ENCODE measurements at places on chromosomes 11 and 22.

GRCh38 chr22:49230194-49230577 is 597.5 kb downstream of the BRD1 start:
- DNase-seq, result no peak

DNA sequence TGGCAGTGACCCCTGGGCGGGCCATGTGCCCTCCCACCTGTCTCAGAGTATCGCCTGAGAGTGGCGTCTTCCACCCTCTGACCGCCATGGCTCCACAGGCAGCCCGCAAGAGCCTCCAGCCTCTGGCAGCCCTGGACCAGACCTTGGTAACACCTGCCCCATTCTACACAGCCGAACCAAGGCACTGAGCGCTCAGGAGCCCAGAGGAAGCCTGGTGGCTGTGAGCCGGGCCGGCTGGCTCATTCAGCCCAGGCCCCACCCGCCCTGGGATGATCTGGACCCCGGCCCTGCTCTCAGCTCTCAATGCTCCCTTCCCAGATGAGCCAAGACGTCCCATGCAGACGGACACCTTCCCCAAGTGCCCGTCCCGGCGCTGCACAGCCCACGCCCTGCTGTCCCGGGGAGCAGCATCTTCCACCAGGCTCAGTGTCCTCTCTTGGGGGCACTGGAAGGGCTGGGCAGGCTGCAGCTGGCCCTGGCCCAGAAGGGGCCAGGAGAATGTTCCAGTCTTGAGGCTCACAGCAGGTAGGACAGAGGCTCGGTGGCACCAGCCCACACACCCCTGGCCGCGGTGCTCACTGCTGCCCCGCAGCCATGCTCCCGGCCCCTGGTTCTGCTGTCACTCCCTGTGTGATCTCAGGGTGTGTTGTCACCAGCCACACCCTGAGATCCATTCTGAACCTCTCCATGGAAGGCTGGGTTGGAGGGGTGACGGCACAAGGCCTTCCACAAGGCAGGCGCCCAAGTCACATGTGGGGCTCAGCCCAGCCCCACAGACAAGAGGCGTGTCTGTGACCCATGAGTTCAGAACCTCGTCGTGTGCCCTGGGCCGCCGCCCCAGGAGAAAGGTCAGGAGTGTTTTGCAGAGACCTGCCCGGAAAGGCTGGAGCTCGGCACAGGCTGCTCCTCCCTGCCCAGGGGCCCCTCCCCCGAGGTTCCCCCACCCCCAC is 24.2 kb upstream of the PPARA start:
- DNase-seq, result no peak

GRCh38 chr11:15670520-15671070 is 555.9 kb downstream of the INSC start:
- DNase-seq, result no peak

- peak; percentile 11 for DNase-seq
Measured at GRCh38 chr11:64863391-64864060, 14.9 kb downstream of the EHD1 start.

- no peak for DNase-seq
Measured at GRCh38 chr11:120750647-120751549, 239.3 kb downstream of the GRIK4 start.

GRCh38 chr11:20397281-20397680 is 9.8 kb downstream of the PRMT3 start:
- DNase-seq, result peak; percentile 30

GRCh38 chr11:44782478-44782877 is 55.7 kb downstream of the TSPAN18 start:
- no peak for DNase-seq

GRCh38 chr11:88277349-88277915 is 60.1 kb downstream of the CTSC start:
- DNase-seq, result no peak

- DNase-seq, result peak; percentile 77
Measured at GRCh38 chr11:35077709-35078469, 61.1 kb upstream of the CD44 start.

- no peak for DNase-seq
Measured at GRCh38 chr22:47380692-47381091, 618.2 kb downstream of the TBC1D22A start.

GRCh38 chr22:31625661-31626426 is 36.2 kb downstream of the PISD start:
- no peak for DNase-seq

DNA sequence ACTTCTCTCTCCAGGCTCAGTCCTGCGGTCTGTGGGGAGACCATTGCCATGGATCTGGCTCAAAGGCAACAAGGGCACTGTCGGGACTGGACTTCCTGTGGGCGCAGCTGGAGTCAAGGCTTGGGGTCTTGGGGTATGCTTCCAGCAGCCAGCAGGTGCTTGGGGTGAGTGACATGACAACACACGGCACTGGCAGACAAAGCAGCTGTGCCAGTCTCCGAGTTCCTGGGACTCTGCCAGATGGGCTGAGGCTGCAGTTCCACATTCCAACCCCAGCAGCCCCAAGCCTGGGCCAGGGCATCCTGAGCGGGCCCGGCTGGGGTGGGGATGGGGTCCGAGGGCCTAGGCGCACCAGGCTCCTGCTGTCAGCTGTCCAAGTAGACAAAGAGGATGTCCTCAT is 12.3 kb downstream of the GUCD1 start:
- DNase-seq, result no peak

- no peak for DNase-seq
Measured at GRCh38 chr11:65008016-65008415, 5.9 kb upstream of the ARL2 start.

DNA sequence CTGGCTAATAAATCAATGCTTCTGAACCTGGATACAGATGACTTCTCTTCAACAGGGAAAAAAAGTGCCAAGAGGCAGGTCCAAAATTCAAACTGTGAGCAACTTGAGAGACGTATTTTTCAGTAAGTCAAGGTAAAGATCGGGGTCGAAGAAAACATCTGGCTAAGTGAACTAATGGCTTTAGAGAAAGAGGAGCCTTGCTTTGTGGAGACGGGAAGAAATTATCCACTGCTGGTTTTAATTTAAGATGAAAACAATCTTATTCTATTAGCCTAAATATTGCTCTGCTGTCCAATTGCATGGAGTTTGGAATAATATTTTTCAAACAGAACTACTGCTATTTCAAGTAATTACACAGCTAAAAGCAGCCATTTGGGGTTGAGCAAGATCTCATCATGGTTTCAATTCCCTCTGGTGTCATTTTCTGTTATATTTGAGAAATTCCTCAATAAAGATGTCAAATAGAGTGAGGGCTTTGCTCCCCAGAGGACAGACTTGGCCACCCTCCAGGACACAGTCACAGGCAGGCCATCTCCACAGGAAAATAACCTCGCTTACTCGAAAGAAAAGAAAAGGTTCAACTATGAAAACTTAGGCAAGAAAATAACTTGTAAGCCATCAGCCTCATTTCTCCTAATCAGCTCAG is 29.8 kb downstream of the SCUBE1 start:
- DNase-seq, result no peak

GRCh38 chr22:22058633-22059290 is 76.2 kb upstream of the TOP3B start:
- DNase-seq, result no peak

DNA sequence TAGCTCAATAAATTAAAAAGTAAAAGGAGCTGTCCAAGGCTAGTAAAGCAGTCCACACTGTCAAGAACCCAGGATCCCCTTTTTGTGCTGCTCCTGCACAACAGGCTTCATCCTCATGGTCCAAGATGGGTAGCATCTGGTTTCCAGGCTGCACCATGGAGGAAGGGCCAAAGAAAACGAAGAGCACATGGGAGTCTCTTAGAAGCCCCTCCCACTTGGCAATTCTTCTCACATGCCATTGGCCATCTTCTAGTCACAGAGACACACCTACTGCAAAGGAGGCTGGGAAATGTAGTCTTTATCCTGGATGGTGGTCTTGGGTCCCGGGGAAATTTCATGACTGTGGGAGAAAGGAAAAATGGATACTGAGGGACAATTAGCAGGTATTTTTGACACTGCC is 37.8 kb downstream of the PRR5L start:
- DNase-seq, result no peak

GRCh38 chr11:45208135-45208534 is 61.7 kb downstream of the PRDM11 start:
- no peak for DNase-seq

DNA sequence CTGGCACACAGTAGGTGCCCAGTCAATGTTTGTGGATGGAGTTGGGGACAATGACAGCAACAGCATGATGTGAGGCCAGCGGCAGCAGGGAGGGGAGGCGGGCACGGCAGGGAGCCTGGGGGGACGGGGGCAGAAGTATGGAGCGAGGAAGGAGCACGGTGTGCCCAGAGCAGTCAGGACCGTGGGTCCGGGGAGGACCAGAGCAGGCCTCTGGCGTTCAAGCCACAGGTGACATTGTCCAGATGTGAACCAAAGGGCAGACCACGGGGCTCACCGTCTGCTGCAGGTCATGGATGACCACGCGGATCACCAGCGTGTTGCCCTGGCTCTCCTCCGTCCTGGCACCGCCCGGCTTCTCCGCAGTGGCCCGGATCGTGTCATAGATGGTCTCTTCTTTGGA is 105.5 kb downstream of the SHANK2 start:
- DNase-seq, result no peak

GRCh38 chr11:92697461-92698312 is 271.8 kb upstream of the MTNR1B start:
- no peak for DNase-seq

- no peak for DNase-seq
Measured at GRCh38 chr11:13003736-13004493, 5.2 kb upstream of the RASSF10 start.

GRCh38 chr22:37234736-37235711 is 9.0 kb downstream of the RAC2 start:
- peak; percentile 29 for DNase-seq

DNA sequence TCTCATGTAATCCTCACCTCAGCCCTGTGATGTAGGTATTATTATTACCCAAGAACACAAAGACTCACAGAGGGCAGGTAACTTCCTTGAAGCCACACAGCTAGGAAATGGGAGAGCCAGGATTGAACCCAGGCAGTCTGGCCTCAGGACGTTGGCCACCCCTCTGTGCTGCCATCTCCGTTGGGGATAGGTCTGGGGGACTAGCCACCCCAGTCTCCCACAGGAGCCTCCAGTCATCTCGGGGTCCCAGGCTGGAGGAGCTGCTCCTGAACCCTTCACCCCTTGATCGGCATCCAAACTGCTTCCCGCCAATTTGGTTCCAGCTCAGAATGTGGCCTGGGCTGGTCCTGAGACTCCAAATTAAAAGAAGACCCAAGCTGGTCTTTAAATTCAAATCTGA is 10.4 kb upstream of the TCF20 start:
- no peak for DNase-seq

- DNase-seq, result no peak
Measured at GRCh38 chr11:124917115-124917637, 1.9 kb upstream of the HEPN1 start.

- DNase-seq, result no peak
Measured at GRCh38 chr11:65221026-65221425, 39.3 kb downstream of the CAPN1 start.

DNA sequence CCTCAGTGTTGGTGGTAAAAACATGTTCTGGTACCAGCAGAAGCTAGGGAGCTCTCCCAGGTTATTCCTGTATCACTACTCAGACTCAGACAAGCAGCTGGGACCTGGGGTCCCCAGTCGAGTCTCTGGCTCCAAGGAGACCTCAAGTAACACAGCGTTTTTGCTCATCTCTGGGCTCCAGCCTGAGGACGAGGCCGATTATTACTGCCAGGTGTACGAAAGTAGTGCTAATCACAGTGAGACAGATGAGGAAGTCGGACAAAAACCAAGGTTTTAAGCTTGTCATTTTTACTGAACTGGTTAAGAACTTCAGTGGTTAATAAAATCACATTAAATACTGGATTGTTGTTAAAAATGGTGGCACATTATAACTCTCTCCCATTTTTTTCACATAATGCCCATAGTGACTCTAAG is 42.6 kb upstream of the VPREB1 start:
- DNase-seq, result no peak

GRCh38 chr11:30488304-30488998 is 97.7 kb downstream of the MPPED2 start:
- DNase-seq, result no peak

GRCh38 chr11:1899090-1899489 is 7.4 kb upstream of the PRR33 start:
- no peak for DNase-seq

- DNase-seq, result no peak
Measured at GRCh38 chr11:12746593-12747097, 72.4 kb downstream of the TEAD1 start.

- no peak for DNase-seq
Measured at GRCh38 chr11:16380941-16381568, 24.7 kb upstream of the SOX6 start.

DNA sequence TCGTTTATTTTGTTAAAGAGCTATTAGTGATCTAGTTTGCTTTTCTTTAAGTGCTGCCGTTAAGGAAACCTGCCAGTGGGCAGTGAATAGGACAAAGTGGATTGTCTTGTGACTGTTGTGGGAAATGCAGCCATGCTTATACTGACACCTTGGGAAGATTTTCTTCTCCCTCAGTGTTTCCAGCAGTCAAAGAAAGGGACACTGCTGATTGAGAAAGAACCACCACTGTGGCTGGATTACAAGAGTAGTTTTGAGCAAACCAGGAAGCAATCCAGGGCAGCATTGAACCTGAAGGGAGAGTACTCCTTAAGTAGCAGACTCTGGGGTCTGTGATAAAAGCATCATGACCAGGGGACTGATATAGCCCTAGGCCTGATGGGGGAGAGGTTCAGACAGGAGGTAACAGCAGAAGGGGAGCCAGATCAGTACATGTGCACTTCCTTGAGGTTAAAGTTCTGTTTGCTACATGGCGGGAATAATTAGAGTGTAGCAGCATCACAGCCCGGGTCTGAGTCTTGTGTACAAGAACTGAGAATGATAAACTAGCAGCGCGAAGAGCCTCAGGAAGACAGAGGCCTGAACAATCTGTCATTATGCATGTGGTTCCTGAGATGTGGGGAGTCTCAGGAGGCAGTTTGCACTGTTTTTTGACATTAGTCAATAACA is 167.8 kb downstream of the C11orf91 start:
- no peak for DNase-seq

DNA sequence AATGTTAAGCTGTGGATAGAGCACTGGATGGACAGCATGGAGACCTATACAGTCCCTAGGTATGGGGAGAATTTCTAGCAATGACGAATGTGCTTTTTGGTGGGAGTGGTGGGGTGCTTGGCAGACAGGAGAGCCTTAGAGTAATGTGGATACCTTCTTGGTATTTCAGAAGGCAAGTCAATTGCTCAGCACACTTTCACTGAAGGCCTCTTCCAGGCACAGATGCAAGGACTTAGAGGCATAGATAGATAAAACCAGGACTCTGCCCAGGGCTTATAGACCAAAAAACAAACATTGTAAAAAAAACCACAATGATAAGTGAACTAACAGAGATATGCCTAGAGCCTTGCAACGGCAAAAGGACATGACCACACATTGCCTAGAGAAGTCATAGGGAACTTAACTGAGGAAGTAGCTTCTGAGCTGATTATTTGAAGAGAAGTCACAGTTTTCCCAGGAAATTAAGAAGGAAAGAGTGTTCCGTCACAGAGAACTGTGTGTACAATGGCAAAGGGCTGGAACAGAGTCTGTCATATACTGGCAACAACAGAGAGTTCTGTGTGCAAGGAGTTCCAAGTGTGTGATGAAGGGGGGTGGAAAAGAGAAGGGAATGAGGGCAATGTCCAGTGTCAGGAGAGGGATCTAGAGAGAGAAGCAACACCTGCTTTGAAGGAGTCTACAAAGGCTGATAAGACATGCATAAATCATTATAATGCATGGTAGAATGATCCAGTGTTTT is 65.9 kb upstream of the PICALM start:
- no peak for DNase-seq

- DNase-seq, result peak; percentile 0
Measured at GRCh38 chr22:19879992-19880785, 25.5 kb upstream of the GNB1L start.

Data from activated CD8-positive, alpha-beta T cell treated with anti-CD3 and anti-CD28 coated beads for 36 hours (primary cell).